H4 (cell line): ENCODE measurements at places on chromosomes 13 and 19.
A peak's percentile ranks its signal among the peaks of the same experiment; 100 is the strongest.

GRCh38 chr13:25971459-25972145, 80.2 kb downstream of the SHISA2 start:
- DNase-seq = no peak

DNA sequence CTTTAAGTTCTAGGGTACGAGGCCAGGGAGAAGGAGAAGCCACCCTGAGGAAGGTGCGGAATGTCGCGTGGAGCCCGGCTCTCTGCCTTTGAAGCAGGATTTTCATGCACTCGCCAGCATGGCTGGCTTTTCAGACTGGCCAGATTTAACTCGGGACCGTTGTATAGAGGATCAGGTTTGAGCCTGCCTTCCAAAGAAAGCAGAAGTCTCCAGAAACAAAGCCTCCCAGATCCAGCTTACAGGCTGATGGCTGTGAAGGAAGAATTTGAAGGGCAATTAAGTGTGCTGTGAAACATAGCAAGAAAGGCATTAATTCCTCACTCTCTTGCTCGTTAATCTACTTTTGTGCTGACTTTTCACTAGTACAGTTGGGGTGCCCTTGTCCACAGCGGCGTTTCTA, 140.2 kb downstream of the SOX1 start:
- DNase-seq = no peak

GRCh38 chr19:16133818-16134217, 9.7 kb upstream of the HSH2D start:
- DNase-seq = no peak

- DNase-seq = no peak
Observed at GRCh38 chr19:6587093-6587820, 3.7 kb downstream of the CD70 start.

- DNase-seq = no peak
Observed at GRCh38 chr19:17202249-17202648, 12.9 kb upstream of the USE1 start.

- no peak for DNase-seq
Observed at GRCh38 chr13:98512774-98513665, 63.9 kb downstream of the STK24 start.

GRCh38 chr19:46528601-46529590, 33.2 kb upstream of the PNMA8B start:
- no peak for DNase-seq

DNA sequence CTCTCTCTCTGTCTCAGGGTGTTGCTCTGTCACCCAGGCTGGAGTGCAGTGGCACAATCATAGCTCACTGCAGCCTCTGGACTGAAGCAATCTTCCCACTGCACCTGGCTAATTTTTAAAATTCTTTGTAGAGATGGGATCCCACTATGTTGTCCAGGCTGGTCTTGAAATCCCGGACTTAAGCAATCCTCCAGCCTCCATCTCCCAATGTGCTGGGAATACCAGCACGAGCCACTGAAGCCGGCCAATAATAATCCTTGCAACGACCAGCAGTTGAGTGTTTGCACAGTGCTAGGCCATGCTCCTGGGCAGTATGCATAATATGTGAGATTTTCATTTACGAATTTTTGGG, 640 bp upstream of the EPOR start:
- DNase-seq = no peak

DNA sequence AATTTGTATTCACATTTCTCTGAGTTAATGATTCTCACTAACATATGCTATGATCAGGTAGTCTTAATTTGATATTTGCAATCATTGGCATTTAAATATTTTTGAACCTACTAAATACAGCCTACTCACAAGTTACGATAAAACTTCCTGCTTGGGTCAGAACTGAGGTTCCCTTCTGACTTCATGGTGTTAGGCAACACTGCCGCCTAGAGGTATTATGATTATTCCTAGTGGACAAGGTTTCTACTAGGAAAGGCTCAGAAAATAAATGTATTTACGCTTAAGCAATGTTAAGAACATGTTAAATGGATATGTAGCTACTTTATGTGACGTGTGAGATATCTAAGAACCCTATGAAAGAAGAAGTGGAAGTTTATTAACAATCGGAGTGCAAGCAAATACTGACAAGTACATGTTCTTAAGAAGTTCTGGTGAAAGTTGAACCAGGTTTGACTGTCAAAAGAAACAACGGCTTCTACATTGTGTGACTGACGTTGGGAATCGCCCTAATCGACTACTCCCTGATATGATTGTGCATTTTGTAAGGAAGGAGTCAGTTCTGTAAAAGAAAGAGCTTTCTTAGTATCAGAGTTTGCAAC, 1395.8 kb downstream of the SLITRK5 start:
- peak; percentile 41 for DNase-seq

GRCh38 chr19:5880604-5881078, 10.3 kb upstream of the FUT5 start:
- peak; percentile 54 for DNase-seq

GRCh38 chr13:72839831-72840426, 58.0 kb downstream of the PIBF1 start:
- DNase-seq = peak; percentile 20

DNA sequence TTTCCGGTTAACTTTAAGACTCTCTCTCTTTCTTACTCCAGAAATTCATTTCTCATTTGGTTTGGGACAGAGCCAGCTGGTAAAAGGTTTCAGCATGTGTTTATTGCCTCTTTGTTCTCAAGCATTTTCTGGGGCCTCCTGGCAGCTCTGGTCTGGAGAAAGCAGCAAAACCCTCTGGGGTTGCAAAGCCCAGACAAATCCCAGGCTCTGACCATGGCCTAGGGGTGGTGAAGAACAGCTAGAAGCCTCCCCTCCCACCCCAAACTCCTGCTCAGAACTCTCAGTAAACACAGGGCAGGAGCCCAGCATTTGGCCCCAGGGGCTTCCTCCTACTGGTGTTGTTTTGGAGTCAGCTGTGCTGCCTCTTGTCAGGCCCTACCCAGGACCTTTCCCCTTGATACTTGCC, 124.2 kb upstream of the SERP2 start:
- peak; percentile 67 for DNase-seq
